ENCODE measurements at places on chromosomes 7 and 10.

GRCh38 chr7:66352071-66352470 is 146.9 kb downstream of the TPST1 start:
- no peak for DNase-seq

DNA sequence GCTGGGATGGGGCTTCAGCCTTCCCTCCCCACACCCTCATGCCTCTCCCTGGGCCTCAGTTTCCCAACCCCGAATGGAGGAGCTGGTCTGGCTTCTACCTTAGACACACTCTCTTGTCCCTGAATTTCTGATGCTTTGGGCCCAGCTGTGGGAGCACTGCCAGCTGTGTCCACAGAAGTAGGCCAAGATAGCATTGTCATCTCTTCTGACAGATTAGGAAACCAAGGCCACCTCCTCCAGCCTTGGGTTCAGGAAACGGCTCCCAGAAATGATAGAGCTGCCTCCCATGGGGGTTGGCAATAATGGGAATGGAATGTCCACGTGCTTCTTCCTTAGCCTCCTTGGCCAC is 1.3 kb downstream of the PPIF start:
- DNase-seq: no peak

DNA sequence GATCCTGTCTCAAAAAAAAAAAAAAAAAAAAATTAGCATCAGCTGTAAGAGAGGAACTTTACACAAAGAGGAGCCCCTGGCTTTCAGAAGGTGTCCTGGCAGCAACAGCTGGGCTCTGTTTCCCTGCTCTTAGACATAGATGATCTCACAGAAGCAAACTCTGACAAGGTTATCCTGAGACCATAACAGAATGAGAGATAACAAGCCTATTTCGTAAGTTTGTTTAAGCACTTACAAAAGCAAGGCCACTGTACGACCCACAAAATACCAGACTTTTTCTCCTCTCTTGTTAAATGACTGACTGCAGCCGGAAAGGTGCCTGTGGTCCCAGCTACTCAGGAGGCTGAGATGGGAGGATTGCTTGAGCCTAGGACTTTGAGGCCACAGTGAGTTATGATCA is 33.3 kb upstream of the OTUD1 start:
- DNase-seq: no peak

GRCh38 chr7:2036786-2037185 is 196.0 kb downstream of the MAD1L1 start:
- no peak for DNase-seq

DNA sequence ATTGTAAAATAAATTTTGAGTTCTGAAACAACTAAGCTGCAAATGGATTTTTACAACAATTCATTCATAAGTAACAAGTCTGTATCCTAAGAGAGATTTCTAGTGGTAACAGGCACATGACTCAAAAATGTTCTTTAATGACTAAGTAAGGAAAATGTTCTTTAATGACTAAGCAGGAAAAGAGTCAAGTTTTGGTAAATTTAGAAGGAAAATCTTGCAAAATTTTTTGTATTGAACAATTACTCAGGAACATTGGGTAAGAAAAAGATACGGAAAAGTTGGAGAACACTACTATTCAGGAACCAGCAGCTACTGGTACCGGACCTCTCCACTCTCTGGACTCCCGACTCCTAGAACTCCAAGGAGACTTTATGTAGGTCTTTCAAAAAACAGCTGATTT is 33.5 kb downstream of the HYCC1 start:
- DNase-seq: no peak

DNA sequence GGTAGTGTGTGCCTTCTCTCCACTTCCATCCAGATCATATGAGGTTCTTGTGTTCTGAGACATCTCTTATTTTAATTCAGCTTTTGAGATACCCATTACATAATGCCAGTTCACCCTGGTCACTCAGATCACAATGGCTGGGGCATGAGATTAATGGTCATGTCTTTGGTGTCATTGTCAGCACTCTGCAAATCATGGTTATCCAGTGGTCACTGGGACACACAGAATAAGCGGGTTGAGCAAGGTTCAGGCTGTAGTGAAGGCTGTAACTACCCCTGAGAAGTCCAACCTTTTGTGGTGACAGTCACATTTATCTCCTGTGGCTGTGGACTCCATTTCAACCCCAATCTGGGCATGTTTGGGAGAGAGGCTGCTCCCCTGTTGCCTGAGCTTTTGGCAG is 35.8 kb downstream of the SORCS3 start:
- no peak for DNase-seq

- no peak for DNase-seq
Observed at GRCh38 chr10:71493741-71494140, 97.0 kb downstream of the CDH23 start.

- no peak for DNase-seq
Observed at GRCh38 chr7:142174441-142174840, 62.9 kb downstream of the MGAM2 start.

- no peak for DNase-seq
Observed at GRCh38 chr10:99779335-99779734, 3.1 kb upstream of the ABCC2 start.

DNA sequence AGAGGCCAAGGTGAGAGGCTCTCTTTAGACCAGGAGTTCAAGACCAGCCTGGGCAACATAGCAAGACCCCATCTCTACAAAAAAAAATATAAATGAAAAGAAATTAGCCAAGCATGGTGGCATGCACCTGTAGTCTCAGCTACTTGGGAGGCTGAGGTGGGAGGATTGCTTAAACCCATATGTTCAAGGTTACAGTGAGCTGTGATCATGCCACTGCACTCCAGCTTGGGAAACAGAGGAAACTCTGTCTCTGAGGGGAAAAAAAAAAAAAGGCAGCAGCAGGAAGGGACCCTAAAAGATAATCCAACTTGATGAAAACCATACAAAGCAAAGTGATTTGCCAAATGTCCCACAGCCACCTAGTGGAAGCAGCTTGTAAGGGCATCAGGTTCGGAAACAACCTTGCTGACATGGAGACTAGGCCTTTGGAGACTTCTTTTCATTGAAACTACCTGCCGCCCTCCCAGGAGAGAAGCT is 15.6 kb upstream of the PBLD start:
- no peak for DNase-seq

GRCh38 chr10:29482591-29483431 is 152.0 kb downstream of the SVIL start:
- no peak for DNase-seq

DNA sequence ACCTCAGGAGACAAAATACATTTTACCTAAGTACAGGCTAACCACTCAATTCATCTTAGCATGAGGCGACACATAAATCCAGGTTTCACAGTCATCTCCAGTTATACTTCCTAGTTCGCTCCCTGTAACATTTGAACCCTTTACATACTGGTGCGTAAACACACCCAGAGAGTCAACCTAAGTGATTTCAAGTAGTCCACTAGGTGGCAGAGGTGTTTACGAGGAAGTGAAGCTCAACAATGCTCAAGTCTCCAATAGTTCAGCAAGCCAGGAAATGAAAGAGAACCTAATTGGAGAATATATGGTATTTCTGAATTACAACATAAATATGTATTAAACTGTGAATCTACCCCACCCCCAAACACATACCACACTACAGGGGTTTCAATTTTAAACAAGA is 76.3 kb upstream of the ABCB5 start:
- no peak for DNase-seq

- no peak for DNase-seq
Observed at GRCh38 chr10:69333205-69333604, 54.9 kb downstream of the HK1 start.

GRCh38 chr7:50743893-50744292 is 38.8 kb downstream of the GRB10 start:
- no peak for DNase-seq

- no peak for DNase-seq
Observed at GRCh38 chr10:23780331-23780730, 341.5 kb downstream of the OTUD1 start.

GRCh38 chr7:106367664-106368063 is 82.9 kb upstream of the NAMPT start:
- no peak for DNase-seq

GRCh38 chr7:151736403-151736909 is 140.5 kb downstream of the PRKAG2 start:
- no peak for DNase-seq

DNA sequence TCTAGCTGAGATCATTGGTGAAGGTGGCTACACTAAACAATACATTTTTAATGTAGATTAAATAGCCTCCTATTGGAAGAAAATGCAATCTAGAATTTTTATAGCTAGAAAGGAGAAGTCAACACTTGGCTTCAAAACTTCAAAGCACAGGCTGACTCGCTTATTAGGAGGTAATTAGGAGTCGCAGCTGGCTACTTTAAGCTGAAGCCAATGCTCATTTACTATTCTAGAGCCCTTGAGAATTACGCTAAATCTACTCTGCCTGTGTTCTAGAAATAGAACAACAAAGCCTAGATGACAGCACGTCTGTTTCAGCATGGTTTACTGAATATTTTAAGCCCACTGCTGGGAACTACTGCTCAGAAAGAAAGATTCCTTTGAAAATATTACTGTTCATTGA is 101.6 kb upstream of the EEPD1 start:
- DNase-seq: no peak

DNA sequence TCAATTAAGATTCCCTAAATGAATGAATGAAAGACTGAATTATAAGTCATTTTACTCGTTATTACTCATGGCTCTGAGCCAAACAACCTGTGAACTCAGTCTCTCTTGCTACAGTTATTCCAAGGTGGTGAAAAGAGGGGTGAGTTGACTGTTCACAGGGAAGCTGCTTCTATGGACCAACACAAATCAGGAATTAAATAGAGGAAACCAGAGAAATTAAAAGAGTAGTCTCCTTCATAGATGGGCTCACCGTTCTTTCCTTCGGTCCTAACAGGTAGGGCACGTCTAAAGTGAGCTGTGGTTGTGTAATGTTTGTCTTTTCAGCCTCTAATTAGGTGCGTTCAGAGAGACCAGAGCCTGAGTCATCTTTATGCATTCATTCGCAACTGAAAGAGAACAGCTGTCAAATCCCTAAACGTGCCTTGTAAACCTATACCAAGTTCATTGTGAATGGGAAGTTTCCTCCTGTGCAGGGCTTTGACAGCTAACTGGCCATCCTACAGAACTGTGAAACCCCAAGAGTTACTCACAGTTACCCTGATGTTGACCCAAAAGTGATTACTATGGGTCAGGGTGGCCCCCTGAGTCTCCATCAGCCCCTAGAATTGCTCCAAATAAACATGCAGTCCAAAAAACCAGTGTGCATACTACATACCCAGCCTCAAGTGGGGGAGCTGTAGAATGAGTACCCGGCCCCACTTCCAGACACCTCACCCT is 18.2 kb upstream of the C10orf53 start:
- DNase-seq: no peak

DNA sequence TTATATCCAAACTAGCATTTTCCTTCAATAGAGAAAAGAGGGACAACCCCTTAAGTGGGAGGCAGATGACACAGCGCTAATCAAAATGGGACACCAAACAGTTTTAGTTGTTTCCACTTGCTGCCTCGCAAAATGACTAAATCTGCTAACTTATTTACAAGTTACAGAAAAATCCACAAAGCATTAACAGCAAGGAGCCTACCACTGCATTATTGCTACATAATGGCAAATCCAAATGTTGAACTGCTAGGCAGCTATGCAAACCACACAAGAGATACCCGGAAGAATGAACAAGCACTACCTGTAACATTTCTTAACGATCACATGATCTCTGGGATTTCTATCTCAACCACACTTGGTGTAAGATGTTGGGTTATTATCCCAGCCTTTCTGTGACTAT is 96.7 kb downstream of the SFMBT2 start:
- DNase-seq: peak; percentile 8
